Stimulated activated CD4-positive, alpha-beta T cell treated with anti-CD3 and anti-CD28 coated beads, Interleukin-1b, Interleukin-23, amount 100 ng/mL, for 1 hour (primary cell): ENCODE measurements at places on chromosomes 2 and 18.

DNA sequence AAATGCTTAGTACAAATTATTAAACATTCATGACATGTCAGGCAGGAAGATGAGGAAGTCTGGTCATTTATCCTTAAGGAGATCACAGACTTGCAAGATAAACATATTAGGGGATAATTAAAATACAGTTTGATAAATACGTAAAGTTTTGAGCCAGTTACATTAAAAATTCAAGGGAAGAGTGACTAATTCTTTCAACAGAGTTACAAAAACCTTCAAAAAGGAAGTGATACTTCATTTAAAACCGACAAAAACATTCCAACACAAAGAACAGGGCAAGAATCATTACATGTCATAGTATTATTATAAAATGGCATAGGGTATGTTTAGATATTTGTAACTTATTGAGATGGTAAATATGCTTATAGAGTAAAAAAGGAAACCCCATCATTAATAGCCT lies 636.0 kb downstream of the NR4A2 start:
- DNase-seq = no peak

DNA sequence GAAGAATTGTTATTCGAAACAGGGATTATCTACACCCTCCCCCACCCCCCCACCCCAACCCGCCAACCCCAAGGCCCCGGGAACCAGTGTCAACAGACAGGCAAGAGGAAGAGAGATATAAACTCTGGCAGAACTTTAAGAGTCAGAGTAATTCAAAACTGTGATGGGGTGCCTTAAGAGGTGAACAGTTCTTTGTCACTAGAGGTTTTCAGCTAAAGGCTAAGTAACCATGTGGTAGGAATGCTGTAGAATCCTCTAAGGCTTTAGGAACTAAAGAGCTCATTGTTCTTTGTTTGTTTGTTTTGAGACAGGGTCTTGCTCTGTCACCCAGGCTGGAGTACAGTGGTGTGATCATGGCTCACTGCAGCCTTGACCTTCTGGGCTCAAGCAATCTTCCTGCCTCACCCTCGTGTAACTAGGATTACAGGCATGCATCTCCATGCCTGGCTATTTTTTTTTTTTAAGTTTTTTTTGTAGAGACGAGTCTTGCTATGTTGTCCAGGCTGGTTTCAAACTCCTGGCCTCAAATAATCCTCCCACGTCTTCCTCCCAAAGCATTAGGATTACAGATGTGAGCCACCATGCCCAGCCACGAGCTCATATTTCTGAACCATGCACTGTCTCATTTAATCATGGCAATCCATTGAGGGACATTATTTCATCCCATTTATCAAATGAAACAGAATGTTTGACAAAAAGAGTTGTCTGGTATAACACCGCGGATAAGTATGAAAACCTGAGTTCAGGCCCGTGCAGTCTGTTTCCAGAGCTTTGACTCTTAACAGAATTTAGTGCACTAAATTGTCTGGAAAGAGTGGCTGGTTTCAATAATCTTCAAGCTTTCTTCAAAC lies 20.8 kb upstream of the TMEM17 start:
- no peak for DNase-seq

- no peak for DNase-seq
Measured at GRCh38 chr2:191927319-191927867, 80.5 kb upstream of the CAVIN2 start.

GRCh38 chr2:217392930-217393584 lies 533.2 kb upstream of the TNP1 start:
- no peak for DNase-seq

DNA sequence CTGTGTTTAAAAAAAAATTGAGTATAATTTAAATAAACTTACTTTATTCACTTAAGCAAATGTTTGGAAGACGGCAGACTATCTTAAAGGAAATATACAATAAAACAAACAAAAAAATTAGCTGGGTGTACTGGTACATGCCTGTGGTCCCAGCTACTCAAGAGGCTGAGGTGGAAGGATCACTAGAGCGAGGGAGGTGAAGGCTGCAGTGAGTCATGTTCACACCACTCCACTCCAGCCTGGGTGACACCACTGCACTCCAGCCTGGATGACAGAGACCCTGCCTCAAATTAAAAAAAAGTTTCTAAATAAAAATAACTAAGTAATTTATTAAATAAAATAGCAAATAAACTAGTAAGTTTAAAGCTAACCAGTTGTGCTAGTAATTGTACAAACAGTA lies 7.5 kb downstream of the PUM2 start:
- DNase-seq = no peak

- no peak for DNase-seq
Measured at GRCh38 chr2:79620679-79621078, 107.8 kb downstream of the CTNNA2 start.

- DNase-seq = no peak
Measured at GRCh38 chr18:48194591-48195181, 214.5 kb downstream of the ZBTB7C start.

GRCh38 chr2:105867587-105867986 lies 122.9 kb downstream of the NCK2 start:
- DNase-seq = no peak

DNA sequence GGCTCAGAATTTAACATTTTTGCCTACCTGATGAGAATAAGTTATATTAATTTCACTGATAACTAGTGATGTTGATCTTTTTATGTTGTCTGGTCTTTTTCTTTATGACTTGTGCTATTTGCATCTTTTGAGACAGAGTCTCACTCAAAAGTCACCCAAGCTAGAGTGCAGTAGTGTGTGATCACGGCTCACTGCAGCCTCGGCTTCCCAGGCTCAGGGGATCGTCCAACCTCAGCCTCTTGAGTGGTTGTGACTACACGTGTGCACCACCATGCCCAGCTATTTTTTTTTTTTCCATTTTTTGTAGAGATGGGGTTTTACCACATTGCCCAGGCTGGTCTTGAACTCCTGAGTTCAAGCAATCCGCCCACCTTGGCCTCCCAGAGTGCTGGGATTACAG lies 7.5 kb downstream of the SMCHD1 start:
- DNase-seq = no peak

- DNase-seq = peak; percentile 44
Measured at GRCh38 chr2:9474361-9475057, at the start of gene IAH1. Gene IAH1 (plus strand): TSS chr2:9474551. CDS start chr2:9474567, 16 bp downstream.

- DNase-seq = no peak
Measured at GRCh38 chr2:227472265-227473121, 537 bp downstream of the AGFG1 start.

GRCh38 chr2:177984749-177985148 lies 87.8 kb downstream of the PDE11A start:
- DNase-seq = no peak

GRCh38 chr2:80078290-80079036 lies 226.1 kb downstream of the LRRTM1 start:
- DNase-seq = no peak

DNA sequence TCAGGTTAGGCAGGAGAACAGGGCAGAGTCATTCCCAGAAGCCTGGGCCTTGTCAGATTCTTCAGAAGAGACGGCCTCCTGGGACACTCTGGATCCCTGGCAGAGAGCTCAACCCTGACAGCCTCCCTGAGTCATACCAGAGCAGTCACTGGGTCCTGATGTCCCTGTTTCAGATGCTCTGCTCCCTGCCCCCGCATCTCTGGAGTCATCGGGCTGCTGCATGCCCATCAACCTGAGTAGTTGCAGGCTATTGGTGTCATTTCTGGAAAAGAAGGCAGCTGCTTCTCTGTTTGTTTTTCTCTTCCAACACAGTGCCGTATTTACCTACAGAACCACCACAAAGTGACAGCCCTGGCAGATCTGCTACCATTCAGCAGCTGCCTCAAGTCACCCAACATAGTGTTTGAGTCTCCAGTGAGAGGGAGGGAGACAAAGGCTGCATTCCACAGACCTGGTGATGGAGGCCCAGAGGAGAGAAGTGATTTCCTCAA lies 145.1 kb downstream of the B3GNT2 start:
- no peak for DNase-seq

DNA sequence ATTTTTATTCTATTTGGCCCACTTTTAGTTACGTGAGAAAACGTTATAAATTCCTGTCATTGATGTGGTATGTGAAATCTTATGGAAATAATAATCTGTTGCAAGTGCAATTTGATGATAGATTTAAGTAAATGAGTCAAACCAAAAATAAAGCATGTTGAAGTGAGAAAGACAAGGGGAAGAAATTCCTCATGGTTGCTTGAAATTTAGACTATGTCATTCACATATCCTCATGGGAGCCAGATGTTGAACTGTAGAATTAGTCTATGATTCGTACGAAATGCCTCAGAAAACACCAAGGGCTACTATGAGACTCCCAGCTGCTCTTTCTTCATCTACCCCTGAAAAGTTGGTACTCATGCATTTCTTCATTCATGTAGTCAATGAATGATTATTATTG lies 55.7 kb downstream of the KLHL14 start:
- no peak for DNase-seq

- DNase-seq = no peak
Measured at GRCh38 chr2:199302851-199303250, 154.9 kb downstream of the SATB2 start.

DNA sequence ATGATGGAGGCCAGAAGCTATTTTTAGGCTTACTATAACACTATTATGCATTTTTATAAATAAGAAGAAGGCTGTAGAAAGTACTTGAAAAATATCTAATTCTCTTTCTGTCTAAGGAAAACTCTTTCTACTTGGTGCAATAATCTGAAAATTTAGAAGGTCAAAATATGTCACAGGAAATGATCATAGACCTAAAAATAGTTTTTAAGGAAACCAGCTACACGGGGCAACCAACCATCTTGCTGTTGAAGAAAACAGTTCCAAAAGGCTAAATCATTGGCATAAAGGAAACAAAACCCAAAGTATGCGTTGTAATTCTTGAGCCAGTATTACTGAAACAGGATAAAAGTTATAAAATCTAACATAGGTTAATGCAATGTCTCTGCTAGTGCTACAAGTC lies 40.2 kb downstream of the SOCS6 start:
- no peak for DNase-seq

- DNase-seq = no peak
Measured at GRCh38 chr2:230443541-230443940, 27.5 kb downstream of the SP100 start.

DNA sequence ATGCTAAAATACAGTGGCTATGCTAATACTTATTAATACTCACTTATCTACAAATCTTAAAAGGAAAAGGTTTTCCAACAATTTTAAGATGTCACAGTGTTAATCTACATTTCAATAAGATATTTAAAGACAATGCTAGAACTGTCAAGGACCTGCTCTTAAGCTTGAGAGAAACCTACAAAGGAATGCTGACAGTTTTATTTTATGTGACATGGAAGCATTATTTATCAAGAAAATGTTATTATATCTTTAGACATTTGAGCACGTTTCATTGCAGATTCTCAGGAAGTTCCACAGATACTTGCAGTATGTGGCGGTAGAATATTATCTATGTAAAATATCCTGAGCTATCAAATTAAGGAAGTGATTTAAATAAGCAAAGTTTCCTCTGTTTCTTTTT lies 1255.7 kb upstream of the ZEB2 start:
- no peak for DNase-seq

GRCh38 chr18:57889841-57890240 lies 86.7 kb upstream of the ATP8B1 start:
- no peak for DNase-seq

GRCh38 chr2:104872866-104873688 lies 19.2 kb downstream of the POU3F3 start:
- no peak for DNase-seq

DNA sequence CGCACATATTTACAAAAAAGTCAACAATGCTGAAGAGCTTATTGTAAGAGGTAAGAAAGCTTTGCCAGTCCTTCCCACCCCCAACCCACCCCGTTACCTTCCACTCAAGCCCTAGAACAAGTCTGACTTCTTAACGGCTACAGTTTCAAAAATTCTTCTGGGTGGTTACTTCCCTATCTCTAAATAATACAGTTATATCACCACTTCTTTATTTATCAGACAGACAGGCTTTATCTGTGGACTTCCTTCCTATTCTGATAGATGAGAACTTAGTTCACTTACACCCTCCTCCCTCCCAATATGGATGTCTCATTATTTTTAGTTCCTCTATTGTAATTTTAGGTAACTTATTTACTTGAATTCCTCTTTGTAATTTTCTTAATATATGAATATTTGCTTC lies 26.7 kb upstream of the ACTR3 start:
- no peak for DNase-seq

DNA sequence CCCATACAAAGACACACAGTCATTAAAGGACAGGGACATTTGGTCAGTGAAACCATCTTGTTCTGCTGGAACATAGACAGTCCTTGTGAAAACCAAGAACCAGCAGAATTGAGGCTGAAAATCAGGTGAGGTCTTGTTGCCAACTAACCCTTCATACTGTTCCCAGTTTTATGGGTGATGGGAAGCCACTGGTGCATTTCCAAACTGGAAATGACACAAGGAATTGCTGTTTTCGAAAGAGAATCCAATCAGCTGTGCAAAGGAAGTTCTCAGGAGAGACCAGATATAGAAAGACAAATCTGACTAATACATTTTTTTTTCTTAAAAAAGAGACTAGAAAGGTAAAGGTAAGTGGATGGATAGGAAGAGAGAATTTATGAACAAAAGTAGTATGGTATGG lies 948.2 kb downstream of the TSN start:
- no peak for DNase-seq

- DNase-seq = no peak
Measured at GRCh38 chr18:50879302-50880118, 592 bp downstream of the ME2 start.

DNA sequence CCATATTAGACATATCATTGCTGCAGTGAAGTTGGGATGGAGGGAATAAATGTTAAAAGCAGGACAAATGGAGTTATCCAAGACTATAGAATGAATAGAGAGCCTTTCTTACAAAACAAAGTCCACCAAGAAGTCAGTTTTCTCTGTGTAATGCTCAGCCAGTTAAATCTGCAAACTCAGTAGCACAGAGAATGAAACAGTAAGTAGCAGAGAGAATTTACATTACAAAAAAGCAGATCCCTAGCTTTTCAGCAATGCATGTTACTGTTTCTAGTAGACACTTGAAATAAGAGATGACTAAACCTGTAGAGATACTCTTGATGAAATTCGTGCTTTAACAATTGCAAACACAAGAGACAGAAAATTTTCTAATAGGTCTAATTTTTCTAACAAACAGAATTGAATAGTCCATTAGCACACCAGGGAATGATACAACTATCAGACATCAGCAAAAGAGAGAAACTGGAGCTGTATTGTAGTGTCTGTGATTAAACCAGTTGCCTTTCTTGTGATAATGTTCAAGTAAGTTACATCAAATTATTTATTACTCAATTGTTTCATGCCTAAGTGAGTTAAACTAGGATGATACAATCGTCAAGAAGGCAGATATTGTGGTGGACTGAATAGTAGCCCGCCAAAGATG lies 322.2 kb upstream of the DDX18 start:
- no peak for DNase-seq

GRCh38 chr2:183255411-183255810 lies 131.2 kb downstream of the NUP35 start:
- DNase-seq = no peak

DNA sequence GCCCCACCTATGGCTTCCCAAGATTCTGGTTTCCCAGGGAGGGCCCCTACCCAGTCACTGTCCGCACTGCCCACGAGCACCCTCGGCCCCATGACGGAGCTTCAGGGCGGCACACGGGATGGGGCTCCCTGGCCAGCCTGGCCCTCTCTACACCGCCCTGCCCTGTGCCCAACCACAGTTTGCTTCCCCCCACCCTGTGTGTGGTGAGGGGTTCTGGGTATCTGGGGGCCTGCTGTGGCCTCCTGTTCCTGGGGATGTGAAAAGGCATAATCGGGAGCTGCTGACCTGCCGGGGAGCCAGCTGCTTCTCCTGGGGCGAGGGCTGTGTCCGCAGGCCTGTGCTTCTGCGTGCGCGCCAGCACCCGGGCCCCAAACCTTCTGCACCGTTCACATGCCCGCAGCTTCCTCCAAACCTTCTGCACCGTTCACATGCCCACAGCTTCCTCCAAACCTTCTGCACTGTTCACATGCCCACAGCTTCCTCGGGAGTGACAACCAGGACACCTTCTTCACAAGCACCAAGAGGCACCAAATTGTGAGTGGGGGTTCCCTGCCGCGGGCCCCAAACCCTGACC lies 12.4 kb downstream of the ANO7 start:
- DNase-seq = no peak
